ENCODE measurements at places on chromosomes 12 and 14.

DNA sequence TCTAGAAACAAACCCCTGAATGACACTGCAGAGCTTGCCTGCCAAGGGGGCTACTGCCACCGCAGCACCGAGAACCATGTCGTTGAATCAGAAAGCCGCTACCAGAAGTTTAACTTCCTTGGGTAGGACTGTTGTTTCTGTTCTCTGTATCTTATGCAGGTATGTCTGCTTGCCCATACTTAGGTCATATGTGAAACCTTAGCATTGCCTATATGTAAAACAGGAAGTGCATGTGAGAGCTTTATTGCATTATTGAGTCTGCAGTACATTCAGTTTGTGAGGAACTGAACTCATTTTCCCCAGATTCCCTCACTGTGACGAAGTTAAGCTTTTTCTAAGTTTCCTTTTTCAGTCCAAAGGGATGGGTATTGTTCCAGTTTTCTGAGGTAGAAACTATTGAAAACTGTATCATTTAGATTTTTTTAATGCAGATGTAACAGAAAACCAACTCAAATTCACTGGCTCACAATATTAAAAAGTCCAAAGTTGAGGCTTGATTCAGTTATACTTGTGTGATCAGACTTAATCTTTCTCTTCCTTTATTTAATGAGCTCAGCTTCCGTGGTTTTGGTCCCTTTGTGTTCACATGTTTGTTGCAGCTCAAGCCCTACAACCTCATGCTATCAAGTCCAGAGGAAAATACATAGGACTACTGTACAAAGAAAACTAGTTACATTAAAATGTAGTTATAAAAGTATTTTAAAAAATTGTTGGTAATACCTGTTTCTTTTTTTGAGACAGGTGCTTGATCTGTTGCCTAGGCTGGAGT is 6.9 kb downstream of the FBXO34 start:
- peak; percentile 23 for DNase-seq

GRCh38 chr12:68042212-68042699 is 53.0 kb downstream of the IFNG-AS1 start:
- DNase-seq, result peak; percentile 25

GRCh38 chr12:116799955-116800354 is 61.8 kb downstream of the RNFT2 start:
- DNase-seq, result no peak

DNA sequence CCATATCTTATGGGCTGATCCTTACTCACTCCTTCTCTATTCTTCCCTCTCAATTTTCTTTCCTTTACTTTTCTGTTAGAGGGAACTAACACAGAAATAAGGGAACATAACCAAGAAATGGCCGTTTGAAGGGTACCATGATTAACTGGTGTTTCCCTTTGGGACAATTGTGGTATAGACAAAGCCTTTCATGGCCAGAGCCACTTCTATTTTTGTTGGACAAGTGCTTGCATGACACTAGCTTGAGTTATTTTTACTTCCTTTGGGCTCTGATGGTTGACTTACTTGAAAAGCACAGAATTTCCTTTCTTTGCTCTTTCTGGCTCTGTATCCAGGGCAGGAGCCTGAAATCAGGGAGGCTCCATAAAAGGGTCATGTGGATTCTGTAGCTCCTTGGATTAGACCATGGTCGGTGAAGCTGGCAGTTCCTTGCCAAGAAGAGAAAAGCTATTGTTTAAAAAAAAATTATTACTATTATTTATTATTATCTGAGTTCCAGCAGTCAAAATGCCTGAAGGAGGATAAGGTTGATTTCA is 130.6 kb downstream of the KTN1 start:
- no peak for DNase-seq

DNA sequence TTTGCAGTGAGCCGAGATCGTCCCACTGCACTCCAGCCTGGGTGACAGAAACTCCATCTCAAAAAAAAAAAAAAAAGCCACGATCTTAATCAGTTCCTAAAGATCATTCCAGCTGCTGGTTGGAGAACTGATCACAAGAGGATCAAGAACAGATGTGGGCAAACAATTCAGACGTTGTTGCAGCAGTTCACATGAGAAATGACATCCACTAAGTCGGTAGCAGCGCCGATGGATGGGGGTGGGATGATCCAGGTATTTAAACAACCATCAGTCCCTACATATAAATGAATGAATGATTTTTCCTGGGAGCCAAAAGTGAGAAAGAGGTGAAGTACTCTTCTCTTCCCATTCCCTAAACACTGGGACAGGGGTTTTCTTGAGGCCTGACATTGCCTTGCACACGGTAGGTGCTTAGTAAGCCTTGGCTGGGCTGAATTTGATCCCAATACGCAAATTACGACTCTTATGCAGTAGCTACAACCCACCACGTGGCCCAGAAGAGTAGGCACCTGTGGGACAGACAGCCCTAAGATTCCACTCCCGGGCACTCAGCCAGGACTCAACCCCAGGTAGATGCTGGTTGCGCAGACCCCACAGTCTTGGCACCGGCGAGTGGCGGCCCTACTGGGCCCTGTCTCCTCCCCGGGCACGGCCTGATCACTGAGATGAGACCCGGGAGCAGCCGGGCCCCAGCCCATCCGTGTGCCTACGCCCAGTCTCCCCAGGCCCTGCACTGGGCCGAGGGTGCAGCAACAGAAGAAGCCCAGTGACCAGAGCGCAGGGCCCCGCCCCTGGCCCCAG is 565 bp downstream of the SPRYD3 start:
- DNase-seq, result no peak

- DNase-seq, result no peak
Measured at GRCh38 chr12:62123721-62124203, 136.4 kb upstream of the USP15 start.

DNA sequence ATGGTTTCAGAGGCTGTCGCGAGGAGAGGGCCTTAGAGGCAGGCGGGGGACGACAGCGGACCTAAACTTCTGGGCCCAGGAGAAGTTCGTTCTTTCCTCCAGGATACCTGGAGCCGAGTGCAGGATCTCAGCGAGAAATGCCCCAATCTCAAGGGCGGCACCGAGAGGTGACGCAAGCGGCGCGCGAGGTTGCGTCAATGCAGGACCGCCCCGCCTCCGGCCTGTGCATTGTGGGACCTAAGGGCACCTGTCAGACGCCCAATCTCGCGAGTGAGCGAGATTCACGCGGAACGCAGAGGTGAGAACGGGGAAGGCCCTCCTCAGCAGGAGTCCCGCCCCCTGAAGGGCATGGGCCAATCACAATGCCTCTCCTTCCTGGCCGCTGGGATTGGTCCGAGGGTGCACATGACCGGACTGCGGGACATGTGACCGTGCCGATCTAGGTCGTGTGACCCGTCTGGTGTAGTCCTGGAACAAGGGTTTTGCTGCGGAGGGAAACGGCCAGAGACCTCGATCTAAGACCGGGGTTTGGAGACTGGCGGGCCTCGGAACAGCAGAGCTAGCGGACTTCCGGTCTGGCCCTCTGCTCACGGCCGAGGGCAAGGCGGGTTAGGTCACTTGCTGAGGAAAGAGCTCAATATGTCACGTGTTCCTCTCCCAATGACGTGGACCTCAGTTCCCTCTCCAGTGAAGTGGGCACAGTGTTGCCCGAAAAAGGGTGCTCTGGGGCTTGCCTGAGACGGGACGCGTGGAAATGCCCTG is 16.3 kb upstream of the DYNC1H1 start:
- DNase-seq, result peak; percentile 100

DNA sequence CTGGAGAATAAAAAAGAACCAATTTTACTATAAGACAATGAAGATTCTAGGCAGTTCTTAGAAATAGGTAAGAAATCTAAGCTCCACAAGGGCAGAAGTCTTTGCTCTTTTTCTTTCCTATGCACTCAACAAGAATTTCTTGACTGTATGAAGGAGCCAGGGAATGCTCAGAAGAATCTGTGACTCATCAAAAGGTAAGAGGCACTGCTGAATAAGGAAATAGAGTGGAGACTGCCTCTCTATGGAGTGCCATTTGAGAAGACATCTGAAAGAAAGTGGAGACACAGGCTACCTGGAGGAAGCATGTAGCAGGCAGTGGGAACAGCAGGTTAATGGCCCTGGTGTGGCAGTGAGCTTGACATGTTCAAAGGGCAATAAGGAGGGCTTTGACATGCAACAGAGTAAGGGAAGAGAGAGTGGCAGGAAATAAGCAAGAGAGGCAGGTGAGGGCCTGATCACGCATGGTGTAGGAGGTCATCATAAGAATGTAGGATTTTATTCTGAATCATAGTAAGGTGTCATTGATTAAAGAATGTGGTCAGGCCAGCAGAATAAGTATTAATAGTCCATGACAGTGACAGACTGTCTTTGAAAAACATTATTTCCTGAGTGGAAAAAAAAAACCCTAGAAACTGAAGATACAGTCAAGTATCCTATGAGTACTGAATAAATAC is 446.7 kb upstream of the GARIN6 start:
- no peak for DNase-seq

- no peak for DNase-seq
Measured at GRCh38 chr12:124627956-124628355, 60.5 kb upstream of the NCOR2 start.

DNA sequence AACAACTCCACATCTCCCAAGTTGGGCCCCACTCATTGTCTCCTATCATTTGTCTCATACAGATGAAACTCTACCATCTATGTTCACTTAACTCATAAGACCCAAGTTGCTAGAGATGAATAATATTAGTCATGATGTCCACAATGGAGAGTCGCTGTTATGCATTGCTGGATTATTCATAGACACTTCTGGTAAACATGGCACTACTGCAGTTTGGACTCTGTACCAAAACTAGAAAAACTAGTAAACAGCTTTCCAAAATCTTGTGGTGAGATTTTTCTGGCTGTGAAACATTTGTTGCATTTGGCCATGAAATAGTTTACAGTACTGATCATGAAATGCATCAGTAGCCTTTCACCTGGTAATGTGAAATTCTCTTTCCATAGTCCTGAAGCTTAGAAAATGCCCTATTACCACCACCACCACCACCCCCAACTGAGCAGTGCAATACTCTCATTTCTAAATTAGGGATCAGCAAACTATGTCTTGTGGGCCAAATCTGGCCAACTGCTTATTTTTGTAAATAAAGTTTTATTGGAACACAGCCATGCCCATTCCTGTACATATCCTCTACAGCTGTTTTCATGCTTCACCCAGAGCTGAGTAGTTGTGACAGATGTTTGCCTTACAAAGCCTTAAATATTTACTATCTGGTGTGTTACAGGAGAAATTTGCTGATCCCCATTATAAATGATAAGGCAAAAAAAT is 236.5 kb downstream of the DPF3 start:
- no peak for DNase-seq
